ENCODE measurements at places on chromosomes 11 and 22.
A peak's percentile ranks its signal among the peaks of the same experiment; 100 is the strongest.

GRCh38 chr22:38335077-38335476 lies 17.8 kb upstream of the CSNK1E start:
- no peak for DNase-seq

GRCh38 chr11:69533296-69534165 lies 52.1 kb downstream of the LINC01488 start:
- no peak for DNase-seq

- DNase-seq = peak; percentile 98
Observed at GRCh38 chr22:37199103-37199759, 11.2 kb upstream of the C1QTNF6 start.

GRCh38 chr11:1920128-1920908 lies 815 bp downstream of the TNNT3 start:
- DNase-seq = no peak

DNA sequence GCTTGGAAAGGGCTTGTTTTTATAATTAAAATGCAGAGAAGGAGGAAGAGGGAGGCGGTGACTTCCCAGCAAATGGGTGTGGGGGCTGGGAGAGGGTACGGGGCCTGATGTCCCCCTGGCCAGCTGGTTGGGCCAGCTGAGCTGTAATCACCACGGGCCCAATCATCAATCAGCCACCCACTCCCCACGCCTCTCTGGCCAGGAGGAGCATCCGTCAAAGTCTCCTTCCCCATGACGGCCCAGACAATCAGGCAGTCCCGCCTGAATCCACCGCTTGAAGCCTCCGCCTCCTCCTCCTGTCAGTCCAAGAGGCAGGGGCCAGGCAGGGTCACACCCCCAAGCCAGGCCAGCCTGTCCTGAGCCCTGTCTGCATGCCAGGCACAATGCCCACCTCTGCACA lies 13.3 kb upstream of the CABP7 start:
- DNase-seq = no peak

GRCh38 chr11:129530154-129530895 lies 154.7 kb downstream of the BARX2 start:
- DNase-seq = no peak

- DNase-seq = no peak
Observed at GRCh38 chr11:118151431-118151830, 1.2 kb downstream of the SCN4B start.

DNA sequence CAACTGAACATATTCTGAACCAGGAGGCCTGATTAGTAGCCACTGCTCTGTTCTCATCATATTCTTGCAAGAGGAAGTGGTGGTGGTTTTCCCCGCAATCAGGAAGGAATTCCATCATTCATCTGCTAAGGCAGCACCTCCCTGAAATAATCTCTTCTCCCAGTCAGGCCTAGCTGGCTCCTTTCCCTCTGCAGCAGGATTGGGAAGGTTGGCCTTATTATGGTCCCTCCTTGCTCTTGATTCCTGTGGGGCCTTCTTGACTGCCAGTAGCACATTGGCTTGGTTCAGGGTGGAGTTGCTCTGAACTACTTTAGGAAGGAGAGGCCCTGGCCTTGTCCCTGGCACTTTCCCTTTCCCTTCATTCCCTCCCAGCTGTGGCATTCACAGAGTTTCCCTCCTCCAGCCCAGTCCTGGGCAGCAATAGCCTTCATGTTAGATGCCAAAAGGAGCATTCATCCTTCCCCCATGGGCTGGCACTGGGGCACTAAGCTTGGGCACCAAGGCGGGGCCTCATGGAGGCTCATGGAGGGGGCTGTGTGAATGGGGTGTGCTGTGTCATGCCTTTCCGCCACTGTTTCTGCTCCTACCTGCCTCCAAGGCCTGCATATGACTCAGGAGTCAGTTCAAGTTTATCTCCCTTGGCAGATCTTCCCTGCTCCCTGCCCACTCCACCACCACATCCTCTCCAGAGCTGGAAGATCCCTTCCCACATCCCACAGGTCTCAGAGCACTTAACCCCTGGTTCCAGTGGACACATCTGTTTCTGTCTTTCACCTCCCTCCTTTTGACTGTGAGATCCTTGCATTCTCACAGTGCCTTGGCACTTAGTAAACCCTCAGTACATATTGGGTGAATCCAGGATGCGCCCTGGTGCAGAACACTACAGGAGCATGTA lies 27.6 kb upstream of the CD44 start:
- peak; percentile 84 for DNase-seq

DNA sequence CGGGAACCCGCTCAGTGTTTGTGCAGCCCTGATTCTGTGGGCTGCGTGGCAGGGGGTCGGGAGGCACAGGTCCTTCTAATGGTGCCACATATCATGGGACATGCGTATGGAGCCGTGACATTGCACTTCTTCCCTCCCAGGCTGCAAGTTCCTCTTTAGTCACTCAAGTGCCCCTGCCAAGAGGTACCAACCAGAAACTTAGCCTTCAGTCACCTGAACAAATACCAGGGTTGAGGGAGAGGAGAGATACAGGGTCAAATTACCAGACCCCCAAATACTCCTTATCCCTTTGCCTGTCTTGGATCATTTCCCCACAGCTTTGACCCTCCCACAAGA lies 209.1 kb downstream of the BUD13 start:
- no peak for DNase-seq

DNA sequence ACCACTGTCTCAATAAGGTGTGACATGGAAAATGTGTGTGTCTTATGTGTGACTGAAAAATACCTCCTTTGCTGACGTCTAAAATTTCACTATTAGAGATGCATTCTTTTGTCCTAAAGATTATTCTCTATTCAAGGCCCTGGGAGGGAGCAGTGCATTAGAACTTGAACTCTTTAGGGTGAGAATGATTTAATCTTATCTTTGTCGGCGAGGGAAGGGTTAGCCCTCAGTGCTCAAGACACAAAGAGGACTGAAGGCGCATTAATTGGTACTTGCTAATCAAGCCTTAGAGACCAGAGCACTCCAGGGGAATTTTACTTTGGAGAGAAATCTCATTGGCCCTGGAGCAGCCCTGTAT lies 29.8 kb upstream of the PLET1 start:
- no peak for DNase-seq

DNA sequence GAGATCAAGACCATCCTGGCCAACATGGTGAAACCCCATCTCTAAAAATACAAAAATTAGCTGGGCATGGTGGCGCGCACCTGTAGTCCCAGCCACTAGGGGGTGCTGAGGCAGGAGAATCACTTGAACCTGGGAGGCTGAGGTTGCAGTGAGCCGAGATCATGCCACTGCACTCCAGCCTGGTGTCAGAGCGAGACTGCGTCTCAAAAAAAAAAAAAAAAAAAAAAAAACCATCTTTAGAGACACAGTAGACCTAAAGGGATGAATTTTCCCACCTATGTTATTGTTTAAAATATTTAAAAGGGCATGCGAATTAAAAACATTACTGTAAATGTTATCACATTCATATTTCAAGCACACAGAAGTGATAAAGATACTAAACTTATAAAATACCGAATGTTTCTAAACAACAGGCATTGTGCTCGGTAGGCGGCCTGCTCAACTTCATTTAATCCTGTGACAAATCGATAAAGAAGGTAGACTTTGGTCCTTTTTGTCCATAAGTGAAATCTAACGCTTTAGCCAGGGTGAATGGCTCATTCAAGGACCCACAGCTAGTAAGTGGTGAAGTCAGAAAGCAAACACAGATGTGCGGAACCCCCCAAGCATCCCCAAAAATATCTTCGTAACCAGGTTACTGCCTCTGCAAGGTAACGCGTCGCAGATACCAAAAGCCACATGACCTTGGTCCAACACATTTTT lies 16.1 kb downstream of the NCAPD3 start:
- DNase-seq = peak; percentile 20

- no peak for DNase-seq
Observed at GRCh38 chr11:29957431-29957830, 59.4 kb downstream of the KCNA4 start.

DNA sequence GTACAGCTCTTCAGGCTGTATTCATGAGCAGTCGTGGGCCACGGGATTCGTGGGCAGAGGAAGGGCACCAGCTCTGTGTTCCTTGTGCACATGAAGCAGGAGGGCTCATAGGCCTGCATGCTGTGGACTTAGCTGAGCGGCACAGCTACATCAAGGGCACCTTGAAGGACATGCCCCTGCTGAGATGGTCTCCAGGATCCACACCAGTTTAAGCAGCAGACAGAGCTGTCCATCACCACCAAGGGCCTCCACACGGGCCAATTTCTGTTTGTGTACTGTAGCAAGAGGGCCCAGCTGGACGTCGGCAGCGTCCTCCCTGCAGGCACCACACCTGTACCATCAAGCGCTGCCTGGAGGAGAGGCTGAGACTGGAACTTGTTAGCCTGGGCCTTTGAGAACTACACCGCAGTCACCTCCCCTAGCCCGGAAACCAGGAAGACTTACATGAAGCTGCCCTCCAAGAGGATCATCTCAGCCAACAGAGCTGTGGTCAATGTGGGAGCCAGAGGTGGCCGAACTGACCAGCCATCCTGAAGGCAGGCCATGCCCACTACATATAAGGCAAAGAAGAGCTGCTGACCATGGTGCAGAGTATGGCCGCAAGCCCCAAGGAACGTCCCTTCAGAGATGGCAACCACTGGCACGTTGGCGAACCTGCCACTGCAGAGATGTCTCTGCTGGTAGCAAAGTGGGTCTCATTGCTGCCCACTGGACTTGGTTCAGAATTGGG lies 32.7 kb upstream of the GNB1L start:
- DNase-seq = no peak

- no peak for DNase-seq
Observed at GRCh38 chr11:94926271-94926625, 47.1 kb downstream of the CWC15 start.

GRCh38 chr11:110883256-110883655 lies 171.0 kb upstream of the ARHGAP20 start:
- DNase-seq = no peak

DNA sequence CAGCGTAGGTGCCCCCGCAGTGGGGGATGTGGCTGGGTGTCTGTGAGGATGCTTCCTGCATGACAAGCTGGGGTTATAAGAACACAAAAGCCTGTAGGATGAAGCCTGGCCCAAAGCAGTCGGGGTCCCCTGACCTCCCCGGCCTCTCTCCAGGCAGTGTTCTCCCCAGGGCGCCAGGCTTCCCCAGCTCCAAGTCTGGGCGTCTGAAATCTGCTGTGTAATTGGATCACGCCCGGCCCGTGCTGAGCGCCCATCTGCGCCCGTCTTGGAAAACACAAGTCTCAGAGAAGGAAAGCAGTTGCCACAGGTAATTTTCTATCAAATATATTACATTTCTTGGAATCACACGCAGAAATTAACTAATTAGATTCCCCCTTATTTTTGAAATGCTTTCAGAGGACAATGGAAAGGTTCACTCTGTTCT lies 233.3 kb downstream of the CTTN start:
- no peak for DNase-seq

Data from kidney tubule cell (primary cell).